NCI-H1694 (cell line): ENCODE measurements at places on chromosomes 12 and 14.

GRCh38 chr14:100433428-100433814, 110.3 kb downstream of the SLC25A47 start:
- DNase-seq, result no peak

DNA sequence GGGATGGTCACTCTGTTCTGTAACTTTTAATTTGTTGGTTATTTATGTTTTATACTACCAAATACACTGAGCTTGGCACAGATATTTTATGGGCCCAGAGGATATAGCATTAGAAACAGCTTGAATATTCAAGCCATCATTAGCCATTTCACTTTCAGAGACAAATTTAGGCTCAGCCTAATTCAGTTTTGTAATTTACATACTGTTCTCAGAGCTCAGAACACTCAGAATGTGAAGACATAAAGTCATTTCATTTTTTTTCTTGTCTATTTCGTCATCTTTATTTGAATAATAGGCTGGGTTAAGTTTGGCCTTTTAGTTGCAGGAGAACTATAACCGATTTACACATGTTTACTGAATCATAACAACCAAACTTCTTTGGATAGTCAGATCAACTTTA, 361.7 kb downstream of the SNAPC1 start:
- no peak for DNase-seq

- no peak for DNase-seq
These were observed 89.4 kb upstream of the DIO3 start for GRCh38 chr14:101471723-101472517.

GRCh38 chr12:93183940-93184671, 193.6 kb upstream of the NUDT4 start:
- DNase-seq, result no peak

GRCh38 chr12:8622646-8623045, 10.0 kb upstream of the AICDA start:
- no peak for DNase-seq

- no peak for DNase-seq
These were observed 140.9 kb downstream of the EFCAB11 start for GRCh38 chr14:89813617-89814031.

- no peak for DNase-seq
These were observed 115.4 kb downstream of the MON2 start for GRCh38 chr12:62582065-62582366.

GRCh38 chr14:20262642-20263128, 23.6 kb downstream of the OR11H4 start:
- no peak for DNase-seq

DNA sequence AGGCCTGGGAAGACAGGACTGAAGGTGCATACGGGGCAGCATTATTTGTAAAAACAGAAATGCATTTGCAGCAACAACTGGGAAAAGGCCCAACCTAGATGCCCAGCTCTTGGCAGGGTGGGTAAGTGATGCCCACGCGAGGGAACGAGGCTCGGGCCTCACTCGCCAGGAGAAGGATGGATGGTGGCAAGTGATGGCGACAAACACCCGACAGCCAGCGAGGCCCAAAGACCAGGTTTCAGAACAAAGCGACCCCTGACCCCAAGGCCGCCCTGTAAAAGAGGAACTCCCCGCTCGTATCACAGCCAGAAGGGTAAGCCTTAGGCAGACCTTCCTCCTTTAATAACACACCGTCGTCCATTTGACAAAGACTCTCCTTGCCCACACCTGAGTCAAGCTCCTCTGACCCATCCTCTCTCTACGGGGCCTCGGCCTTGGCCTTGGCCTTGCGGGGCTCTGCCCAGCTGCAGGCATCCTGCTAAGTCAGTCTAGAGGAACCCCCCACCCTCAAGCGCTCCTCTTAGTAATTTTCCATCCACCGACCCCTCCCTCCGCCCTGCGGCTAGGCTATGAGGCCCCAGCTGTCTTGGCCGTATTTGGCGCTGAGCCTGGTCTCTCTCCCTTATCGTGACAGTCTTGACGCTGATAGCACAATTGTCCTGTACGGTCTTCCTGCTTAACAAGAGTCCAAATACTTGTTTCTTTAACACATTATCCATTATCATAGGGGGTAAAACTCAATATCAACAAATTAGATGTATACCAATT, 80.2 kb downstream of the NCOR2 start:
- DNase-seq, result no peak
